Myocyte (in vitro differentiated cells): ENCODE measurements at places on chromosomes 12 and 14. TPM values are rescaled to one million over a fixed set of nuclear protein-coding genes. Genes with fewer than 3 reads are reported as not detected.

- DNase-seq: no peak
Observed at GRCh38 chr14:23285530-23286019, 357 bp downstream of the HOMEZ start.

Gene ACSS3
- 2.9 and 5.8 TPM in 2 replicates for total RNA-seq

Gene RFX4
- not detected in 2 replicates for total RNA-seq

DNA sequence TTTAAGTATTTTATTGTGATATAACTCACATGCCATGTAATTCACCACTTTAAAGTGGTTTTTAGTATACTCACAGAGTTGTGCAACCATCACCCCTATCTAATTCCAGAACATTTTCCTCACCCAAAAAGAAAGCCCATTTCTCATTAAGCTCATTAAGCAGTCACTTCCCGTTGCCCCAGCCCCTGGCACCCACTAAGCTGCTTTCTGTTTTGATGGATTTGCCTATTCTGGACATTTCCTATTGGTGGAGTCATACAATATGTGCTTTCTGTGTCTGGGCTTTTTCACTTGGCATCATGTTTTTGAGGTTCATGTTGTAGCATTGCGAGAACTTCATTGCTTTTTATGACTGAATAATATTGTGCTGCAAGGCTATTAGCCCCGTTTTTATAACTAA lies 66.0 kb downstream of the ARL6IP4 start:
- no peak for DNase-seq

Gene MYL2
- 20.2 and 24.6 TPM in 2 replicates for total RNA-seq
